ENCODE measurements at places on chromosomes 1 and 21.

GRCh38 chr1:29341936-29342335 is 105.6 kb downstream of the PTPRU start:
- no peak for DNase-seq

- DNase-seq: no peak
Measured at GRCh38 chr21:38729754-38730379, 75.9 kb upstream of the ETS2 start.

- no peak for DNase-seq
Measured at GRCh38 chr1:204577794-204578478, 61.7 kb downstream of the MDM4 start.

DNA sequence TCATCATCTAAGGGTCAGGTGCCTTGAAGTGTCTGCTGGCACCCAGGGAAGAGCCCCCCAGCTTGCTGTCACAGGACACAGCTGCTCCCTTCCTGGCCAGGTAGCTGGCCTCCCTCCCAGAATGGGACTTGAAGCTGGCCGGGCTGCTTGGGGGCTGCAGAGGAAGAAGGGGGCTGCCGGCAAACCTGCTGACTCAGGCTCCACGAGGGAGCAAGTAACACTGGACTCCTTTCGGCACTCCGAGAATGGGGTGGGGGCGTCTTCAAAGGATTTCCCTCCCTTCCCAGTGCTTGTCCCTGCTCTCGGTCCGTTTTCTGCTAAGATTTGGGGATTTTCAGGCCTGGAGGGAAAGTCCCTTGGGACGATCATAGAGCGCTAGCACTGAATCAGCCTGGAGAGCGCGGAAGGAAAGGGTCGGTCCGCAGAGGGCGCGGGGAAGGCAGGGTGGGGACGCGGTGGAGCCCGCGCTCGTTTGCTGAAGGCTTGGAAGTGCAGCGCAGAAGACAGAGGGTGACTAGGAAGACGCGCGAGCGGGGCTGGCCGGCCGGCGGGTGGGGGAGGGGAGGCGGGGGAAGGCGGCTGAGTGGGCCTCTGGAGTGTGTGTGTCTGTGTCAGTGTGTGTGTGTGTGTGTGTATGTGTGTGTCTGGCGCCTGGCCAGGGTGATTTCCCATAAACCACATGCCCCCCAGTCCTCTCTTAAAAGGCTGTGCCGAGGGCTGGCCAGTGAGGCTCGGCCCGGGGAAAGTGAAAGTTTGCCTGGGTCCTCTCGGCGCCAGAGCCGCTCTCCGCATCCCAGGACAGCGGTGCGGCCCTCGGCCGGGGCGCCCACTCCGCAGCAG is at the start of gene CSF1:
Gene CSF1 (plus strand): TSS at position 727 of the 840 bp plus-strand sequence. CDS start 175 bp downstream, outside the sequence.
- DNase-seq: peak; percentile 39

DNA sequence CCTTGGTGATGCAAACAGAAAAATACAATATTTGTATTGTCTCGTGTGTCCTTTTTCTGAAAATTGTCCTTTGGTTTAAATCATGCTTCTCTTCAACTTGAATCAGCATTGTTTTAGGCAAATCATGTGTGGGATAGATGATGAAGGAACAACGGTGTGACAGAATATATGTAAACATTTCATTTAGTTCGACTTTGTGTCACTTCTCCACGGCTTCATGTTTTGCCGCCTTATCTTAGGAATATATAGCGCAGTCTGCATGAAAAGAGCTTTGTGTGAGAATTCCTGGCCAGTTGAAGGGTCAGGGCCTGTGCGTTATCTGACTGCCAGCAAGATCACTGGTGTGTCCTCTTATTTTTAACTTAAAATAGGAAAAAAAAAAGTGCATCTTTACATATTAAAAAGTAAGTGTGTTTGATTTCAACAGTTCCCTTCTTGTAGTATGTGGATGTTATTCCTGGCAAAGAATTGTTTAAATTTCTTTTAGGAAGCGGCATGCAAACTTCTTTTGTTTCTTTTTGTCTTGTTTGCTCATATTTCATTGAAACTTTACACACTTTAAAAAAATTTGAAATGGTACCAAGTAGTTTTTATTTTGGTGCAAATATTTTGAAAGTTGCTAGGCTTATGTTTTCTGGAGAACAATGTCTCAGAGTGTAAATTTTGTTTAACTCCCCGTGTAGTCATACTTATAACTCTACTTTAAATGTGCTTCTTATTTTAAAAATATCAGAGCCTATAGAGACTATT is 465.2 kb downstream of the USP25 start:
- no peak for DNase-seq

- DNase-seq: no peak
Measured at GRCh38 chr1:21385022-21385421, 54.9 kb upstream of the NBPF3 start.

- no peak for DNase-seq
Measured at GRCh38 chr1:19461220-19461554, 24.2 kb downstream of the CAPZB start.

- DNase-seq: no peak
Measured at GRCh38 chr1:226454349-226454748, 46.5 kb upstream of the PARP1 start.

GRCh38 chr1:202122639-202123335 is at the start of gene GPR37L1:
Gene GPR37L1 (plus strand): TSS chr1:202122917. CDS start chr1:202122964, 47 bp downstream.
- DNase-seq: peak; percentile 55

DNA sequence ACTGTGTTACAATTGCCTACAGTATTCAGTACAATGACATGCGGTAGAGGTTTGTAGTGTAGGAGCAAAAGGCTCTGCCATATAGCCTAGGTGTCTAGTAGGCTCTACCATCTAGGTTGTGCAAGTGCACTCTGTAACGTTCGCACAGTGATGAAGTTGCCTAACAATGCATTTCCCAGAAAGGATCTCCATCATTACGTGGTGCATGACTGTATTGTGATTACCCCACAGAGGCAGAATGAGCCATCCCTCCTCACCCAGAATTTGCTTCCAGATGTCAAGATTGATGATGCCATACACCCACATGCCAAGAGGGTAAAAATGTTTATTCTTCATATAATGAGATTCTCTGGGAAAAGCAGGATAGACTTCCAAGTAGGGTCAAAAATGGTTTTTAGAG is 199.3 kb upstream of the CTTNBP2NL start:
- DNase-seq: no peak

DNA sequence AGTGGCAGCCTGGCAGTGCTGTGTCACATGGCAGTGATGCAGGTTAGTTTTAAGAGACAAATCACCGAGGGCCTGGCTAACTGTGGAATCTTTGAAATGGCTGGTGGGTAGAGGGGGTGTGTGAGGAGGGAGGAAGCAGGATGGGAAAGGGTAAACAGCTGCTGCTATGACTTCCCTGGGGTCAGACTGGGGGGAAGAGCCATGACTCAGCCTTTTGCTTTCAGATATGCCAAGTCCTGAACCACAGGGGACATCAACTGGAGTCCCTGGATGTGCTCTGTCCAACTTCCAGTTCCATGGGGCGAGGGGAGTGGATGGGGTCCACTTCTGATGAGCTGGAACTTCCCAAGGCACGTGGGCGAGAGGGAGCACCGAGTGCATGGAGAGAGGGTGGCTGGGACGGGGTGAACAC is 121.1 kb upstream of the ADAR start:
- DNase-seq: no peak

DNA sequence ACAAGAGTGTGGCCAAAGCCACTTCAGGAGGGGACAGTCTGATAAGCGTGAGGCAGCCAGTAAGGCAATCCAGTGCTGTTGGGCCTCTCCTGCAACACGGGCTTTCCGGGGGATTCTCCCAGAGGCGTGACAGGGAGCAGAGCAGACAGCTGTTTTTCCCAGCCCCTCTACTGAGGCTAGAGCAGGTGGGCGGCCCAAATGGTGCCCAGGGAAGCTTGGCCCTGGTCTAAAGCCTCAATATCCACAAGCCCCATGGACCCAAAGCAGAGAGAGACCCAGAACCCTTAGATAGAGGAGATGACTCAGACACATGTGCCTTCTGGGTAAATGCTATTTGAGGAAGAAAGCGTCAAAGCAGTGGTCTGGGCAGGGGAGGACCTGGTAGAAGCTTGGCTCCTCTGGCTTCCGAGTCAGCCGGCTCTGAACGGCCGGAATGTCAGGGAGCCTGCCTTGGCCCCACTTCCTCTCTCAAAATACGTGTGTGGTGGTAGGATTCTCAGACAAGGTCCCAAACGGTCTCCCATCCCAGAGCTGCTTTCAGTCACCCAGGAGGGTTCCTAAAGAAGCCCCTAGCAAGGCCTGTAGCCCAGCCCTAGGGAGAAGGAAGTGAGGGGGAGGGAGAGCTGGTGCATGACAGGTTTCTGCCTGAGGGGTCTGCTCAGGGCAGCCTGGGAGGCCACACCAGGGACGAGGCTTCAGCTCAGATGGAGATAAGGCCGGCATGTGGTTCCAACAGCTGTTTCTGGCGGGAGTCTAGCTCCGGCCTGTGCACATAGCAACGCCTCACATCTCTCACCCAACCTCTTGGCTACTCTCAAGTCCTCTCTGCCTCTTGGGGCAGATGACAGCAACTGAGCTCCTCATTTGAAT is 28.8 kb downstream of the PIK3C2B start:
- DNase-seq: no peak

DNA sequence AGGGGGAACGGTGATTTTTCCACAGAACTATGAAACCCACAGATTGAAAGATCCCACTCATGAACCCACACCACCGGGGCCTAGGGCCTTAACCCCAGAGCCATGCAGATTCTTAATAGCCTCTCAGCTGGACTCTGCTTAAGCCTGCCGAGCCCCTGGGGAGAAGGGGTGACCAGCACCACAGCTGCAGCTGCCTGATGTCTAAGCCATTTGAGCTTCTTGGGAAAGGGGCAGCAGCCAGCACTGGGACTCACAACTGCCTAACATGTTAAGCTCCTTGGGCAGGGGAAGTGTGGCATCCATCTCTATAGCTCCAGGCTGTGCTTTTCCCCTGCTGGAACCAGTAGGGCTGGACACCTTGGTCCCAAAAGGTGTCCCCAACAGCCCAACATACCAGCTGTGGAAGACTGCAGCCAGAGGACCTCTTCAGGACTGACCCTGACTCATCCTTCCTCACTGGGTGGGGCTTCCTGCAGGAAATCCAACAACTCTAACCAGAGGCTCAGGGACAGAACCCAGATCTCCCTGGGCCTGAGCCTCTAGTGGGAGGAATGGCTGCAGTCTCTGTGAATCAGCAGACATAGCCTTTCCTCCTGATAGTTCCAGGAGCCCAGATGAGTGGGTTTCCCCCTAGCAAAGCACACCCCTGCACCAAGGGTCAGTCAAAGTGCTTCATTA is 34.6 kb upstream of the FMO3 start:
- DNase-seq: no peak

DNA sequence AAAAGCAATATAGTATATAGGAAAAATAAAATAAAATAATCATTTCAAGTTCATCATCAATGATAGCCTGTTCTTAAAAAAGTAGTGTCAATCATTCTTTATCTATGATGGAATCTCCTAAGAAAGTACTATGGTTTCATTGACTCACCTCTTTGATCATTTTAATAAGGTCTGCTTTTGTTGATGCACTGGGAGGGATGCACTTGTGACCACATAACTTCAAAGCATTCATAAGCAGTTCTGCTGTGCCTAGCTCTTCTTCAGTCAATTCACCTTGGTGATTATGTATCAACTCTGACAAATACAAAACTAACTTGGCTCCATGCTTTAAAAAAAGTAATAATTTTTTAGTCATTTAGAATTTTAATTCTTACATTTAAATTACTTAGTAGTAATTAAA is 84.8 kb upstream of the GNG4 start:
- no peak for DNase-seq

GRCh38 chr1:18360251-18360650 is 120.5 kb upstream of the KLHDC7A start:
- no peak for DNase-seq

DNA sequence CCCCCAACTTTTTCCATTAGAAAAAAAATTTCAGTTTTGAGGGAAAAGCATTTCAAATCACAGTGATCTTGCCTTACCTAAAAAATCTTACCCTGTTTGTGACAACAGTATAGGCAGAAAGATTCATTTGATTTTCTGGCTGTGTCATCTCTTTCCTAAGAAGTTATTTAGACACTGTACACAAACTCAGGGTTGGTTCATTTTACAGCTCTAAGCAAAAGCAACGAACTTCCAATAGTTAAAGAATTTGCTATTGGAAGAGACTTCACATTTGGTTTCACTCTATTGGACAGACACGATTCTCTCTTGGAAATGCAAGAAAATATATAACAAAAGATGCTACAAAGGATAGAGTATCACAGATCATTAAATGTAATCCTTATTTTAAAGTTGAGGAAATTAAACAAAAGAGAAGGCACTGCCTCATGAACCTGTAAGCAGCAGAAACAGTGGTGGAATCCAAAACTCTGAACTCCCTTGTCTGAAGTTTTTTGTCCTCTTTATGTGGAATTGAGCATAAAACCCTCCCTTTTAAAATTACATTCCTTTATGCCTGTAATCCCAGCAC is 20.8 kb downstream of the EYA3 start:
- DNase-seq: no peak

DNA sequence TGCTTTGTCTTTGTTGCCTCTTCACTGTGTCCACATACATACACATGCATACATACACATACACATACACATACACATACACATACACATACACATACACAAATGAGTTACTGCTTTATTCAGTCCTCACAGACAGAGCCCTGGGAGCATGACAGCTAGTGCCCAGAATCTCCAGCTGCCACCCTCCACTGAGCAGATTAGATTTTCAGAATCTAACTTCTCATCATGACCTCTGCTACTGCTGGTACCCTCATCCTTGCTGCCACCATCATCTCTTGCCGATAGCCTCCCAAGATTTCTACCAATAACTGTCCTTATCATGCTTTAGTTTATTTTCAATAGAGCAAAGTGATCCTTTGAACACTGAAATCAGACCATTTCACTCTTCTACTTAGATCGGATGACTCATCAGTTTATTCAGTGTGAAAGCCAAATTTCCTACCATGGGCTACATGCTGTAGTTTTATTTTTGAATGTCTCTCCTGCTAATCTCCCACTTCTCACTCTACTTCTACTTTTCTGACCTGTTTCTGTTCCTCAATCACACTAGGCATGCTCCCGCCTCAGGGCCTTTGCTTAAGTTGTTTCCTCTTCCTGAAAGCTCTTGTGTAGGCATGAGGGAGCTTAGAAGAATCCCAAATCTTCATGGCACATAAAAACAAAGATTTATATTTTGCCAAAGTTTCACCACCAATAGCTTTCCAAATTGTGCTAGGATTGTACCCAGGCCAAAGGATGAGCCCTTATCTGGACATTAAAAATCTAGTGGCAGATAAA is 43.0 kb downstream of the ATP6V1G3 start:
- no peak for DNase-seq

DNA sequence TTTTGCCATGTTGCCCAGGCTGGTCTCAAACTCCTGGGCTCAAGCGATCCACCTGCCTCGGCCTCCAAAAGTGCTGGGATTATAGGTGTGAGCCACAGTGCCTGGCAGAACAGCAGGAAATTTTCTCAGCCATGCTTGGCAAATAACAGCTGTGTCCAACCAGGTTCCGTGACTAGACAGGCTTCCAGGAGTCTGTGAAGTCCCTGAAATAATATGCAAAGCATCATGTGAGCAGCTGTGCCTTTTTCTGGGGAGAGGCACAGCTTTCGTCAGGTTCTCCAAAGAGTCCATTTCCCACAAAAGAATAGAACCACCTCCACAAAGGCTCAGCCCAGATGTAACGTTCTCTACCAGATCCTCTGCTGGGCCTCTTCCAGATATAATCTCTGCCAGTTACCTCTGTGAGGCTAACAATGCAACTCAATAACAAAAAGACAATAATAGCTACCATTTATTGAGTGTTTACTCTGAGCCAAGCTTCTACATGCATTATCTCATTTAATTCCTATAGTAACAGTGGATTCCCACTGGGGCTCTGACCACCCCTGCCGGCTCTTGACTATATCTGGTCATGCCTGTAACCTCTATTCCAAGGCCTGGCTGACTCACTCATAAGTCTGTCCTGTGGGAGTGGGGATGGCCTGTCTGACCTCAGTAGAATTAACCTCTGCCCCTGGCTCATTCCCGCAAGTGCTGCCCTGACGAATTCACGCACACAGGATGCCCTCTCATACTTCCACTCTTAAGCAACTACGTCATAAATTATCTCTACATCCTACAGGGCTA is 4.0 kb upstream of the NKAIN1 start:
- DNase-seq: no peak
